ENCODE measurements at places on chromosomes 1 and 21.

DNA sequence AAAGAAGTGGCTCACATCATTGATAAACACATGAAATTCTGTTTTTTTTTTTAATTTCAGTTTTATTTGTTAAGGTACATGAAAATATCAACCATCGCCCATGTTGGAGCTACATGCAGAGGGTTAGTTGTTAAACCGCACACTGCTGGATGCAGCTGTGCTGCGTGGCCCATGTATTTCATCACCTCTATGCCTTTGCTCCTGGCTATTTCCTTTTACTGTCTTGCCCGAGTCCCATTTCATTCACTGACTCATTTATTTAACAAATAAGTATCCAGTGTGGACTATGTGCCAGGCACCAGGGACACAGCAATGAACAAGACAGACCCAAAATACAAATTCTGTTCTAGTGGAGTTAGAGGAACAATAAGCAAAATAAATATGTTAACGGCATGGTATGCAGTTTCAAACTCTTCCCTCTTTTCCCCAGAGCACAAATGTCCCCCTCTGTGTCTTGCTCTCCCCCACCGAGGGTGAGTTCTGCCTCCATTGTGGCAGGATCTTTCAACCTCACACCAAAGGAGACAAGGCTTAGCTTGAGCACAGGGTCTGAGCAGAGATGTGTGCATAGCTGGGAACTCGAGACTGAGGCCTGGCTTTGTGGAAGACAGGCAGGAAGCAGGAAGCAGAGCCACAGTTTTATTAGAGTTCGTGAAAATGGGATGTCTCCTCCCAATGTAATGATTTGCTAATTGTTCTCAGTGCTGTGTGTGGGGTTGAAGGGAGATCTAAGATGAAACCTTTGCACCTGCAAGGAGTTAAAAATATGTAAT lies 44.6 kb downstream of the MAN1C1 start:
- ATAC-seq = no peak

DNA sequence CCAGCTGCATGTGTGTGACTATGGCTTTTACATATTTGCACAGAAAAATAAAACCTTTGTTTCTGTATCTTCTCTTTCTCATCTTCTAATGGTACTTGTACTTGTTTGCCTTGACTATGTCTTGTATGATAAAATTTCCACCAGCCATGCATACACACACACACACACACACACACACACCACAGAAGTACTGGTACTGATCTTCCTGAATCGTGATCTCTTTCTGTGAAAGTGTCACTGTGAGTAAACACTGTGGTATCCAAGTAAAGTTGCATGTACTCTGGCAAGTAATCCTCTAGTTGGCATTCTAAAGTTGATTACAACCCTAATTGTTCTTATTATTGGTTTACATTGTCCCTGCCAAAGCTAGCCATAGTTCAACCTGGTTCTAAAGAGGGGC lies 176.7 kb downstream of the CRB1 start:
- no peak for ATAC-seq

DNA sequence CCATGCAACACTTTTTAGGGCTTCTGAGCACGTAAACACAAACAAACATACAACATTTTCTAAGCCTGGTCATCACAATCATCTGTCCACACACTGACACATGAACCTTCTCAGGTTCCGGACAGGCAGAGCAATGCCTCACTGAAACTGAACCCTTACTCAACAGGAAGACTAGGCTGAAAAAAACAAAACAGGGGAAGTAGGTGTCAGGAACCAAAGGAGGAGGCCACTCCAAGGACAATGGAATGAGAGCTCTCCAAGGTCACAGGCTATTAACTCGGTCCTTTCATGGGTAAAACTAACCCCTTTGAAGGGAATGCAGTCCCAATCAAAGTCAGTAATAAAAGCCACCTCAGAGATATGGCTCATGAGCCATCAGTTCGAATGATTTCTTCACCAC lies 76.6 kb downstream of the FAM78B start:
- ATAC-seq = no peak

DNA sequence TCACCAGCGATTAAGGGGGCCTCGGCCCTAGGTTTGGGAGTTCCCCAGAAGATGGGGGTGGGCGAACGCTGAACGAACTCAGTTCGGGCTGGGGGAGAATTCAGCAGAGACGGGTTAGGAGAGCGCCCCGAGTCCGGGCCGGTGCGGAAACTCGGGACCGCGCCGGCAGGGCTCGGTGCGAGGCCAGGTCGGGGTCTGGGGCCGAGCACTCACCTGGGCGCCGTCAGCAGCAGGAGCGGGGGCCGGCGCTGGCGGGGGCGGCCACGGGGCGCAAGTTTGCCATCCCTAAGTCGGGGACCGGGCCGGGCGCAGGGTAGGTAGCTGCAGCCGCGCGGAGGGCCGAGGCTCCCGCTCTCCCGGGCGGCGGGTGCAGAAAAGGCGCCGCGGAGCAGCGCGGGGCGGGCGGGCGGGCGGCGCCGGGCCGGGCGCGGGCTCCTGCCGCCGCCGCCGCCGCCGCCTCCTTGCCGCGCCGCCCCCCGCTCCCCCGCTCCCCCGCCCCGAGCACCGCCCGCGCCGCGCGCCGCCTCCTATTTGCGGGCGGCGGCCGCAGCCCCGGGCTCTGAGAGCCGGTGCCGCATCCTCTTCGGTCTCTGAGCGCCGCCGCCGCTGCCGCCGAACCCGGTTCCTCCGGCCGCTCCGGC lies 349 bp downstream of the ADGRB2 start:
- ATAC-seq = no peak

DNA sequence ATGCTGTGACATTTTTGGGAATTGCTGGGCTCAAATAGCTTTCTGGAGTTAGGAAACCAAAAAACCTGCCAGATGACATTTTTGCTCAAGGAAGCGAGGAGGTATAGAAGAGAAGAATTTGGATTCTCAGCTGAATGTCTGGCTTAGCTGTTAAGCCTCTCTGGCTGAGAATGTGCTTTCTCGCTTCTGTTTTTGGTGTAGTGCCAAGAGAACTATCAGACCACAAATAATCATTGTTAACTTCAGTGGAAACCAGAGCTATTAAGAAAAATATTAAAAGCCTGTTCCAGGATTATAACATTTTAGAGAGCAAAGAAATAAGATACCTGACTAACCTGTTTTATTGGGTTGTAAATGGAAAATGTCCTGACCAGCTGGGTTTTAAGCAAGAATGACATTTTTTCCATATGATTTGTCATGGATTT lies 39.5 kb upstream of the DIPK1A start:
- peak; percentile 74 for ATAC-seq

DNA sequence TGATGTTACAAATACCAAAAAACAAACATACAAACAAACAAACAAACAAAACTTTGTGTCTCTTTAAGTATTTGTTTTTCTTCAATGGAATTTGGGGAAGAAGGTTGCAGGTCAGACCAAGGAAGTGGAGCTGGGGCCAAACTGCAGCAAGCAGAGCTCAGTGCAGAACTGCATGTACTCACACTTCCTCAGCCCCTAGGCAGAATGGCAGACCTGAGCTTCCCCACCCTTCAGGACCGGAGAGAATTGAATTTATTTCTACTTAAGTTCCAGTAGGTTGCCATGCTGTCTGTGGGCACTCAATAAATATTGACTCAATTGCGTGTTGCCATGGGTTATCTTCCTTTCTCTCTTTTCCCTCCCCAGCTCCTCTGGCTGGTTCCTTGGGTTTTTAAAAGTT lies 173.6 kb downstream of the PTGER3 start:
- no peak for ATAC-seq

GRCh38 chr1:186082235-186082937 lies 292.7 kb downstream of the TPR start:
- peak; percentile 80 for ATAC-seq

DNA sequence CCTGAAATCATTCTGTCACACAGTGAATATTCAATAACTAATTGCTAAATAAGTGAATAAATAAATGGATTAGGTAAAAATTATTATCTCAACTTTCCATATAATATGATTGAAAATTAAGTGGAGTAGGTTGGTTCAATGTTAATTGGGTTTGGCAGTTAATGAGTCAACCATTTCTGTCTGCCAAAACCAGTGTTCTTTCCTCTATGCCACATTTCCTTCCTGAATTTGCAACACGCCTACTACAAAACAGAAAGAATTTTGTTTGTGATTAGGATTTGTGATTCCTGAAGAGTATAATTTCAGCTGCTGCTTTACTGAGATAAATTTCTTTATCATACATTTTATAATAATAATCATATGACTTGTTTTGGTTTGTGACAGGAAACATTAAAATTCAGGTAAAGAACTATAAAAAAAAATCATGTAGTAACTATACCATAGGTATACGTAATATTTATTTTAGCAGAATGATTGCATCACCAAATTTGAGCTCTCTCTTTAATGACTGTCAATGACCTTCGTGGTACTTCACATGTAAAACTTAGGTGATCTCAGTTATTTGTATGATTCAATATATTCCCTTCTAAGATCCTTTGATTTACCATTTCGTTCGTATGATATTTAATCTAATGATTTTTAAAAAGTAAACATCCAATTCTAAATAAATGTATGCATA lies 241.3 kb downstream of the KCNT2 start:
- ATAC-seq = no peak

GRCh38 chr1:99672530-99673213 lies 26.8 kb downstream of the PALMD start:
- ATAC-seq = no peak

- ATAC-seq = no peak
Observed at GRCh38 chr1:8152731-8153702, 126.9 kb upstream of the ERRFI1 start.

- no peak for ATAC-seq
Observed at GRCh38 chr1:63475761-63476160, 47.3 kb downstream of the ITGB3BP start.

DNA sequence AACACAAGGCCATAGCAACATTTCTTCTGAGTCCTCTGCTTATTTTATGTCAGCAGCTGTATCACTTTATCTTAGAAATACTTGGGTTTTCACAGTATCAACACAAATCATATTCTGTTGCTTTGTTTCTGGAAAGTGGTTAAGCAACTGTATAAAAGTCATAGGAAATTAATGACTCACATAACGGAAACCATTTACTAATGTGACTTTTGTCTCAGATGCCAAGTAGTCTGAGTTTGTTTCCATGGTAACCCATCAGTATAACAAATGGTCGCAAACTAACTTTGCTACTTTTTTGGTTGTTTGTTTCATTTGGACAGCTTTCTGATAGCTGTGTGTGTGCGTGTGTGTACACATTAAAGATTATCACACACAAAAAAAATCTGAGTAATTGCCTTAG lies 31.1 kb downstream of the EEIG2 start:
- peak; percentile 42 for ATAC-seq

DNA sequence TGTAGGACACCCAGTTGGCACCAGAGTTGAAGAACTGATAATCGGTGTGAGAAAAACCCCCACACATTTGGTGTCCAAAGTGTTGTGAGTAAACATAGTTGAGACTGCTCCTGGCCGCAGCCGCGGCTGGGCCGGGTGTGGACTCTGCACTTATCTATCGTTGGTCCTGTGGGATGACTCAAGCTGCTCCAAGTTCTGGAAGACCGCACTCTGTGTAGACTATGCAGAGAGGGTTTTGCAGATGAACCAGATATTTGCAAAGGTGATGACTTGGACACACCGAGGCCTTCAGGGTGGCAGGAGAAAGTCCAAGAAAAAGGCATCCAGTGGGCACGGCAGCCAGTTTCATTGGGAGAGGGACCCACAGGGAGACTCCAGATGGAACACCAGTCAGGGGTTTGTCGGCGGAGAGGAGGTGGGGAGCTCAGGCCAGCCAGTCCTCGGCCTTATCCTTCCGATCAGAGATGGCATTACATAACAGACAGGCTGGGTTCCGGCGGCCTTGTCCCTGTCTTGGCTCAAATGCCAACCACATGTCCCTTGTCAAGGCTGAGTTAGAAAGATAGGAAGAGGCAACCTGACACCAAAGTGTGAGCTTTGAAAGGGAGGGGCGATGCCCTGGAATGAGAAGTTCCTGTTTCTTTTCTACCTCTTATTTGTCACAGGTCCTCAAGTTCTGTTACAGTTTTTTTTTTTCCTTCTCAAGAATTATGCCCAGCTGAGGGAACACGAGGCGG lies 21.1 kb downstream of the C2CD2 start:
- peak; percentile 21 for ATAC-seq

GRCh38 chr1:58508629-58509028 lies 37.9 kb downstream of the OMA1 start:
- no peak for ATAC-seq

GRCh38 chr1:43267291-43267805 lies 2.4 kb upstream of the TMEM125 start:
- no peak for ATAC-seq

DNA sequence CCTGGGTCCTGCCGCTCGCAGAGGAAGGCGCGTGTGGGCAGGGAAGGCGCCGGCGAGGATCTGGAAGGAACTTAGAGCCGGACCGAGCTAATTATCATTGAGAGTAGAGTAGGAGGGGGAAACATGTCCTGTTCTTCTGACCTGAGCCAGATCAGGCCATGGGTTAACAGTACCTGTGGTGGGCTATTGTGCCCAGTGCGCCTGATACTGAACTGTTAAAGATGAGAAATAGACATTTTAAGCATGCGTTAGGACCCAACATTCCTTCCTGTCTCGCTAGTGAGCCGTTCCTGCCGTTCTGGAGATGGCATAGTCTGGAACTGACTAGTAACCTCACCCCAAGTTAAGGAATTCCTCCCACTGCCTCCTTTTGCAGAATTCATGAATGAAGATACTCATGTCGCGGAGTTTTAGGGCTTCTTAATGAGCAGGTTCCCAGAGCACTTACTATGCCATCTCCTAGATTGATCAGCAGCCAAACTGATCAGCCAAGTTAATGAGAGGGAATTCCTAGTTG lies 870 bp downstream of the STRIP1 start:
- ATAC-seq = peak; percentile 8

DNA sequence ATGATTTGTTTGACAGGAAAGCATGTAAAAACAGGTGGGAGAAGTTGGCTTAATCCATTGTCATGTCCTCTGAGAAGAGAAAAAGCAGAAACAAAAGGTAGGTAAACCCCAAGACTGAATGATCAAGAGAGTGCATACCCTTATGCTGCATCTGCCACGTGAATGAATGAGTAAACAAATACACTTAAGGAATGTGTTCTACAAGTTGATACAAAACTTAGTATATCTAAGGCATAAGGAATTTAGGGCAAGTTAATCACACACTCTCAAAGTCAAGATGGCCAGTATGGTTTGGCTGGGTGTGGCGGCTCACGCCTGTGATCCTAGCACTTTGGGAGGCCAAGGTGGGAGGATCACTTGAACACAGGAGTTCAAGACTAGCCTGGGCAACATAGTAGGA lies 34.2 kb downstream of the HMCN1 start:
- no peak for ATAC-seq

DNA sequence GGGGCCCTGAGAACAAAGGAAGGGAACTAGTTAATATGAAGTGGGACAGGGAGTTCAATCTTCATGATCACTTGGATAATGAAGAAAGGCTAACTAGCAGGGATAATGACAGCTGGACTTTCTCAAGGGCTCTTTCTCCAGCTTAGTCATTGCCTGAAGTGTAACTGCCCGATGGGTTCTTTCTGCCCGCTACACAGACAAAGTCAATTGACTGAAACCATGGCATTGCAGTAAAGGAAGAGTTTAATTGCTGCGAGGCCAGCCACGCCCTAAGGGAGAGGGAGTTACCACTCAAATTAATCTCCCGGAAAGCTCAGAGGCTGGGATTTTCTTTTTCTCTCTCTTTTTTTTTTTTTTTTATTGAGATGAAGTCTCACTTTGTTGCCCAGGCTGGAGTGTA lies 16.6 kb upstream of the SLC2A5 start:
- ATAC-seq = peak; percentile 73

GRCh38 chr1:206708882-206709281 lies 24.2 kb downstream of the MAPKAPK2 start:
- ATAC-seq = no peak
